Articular chondrocyte of knee joint (primary cell): ENCODE measurements at places on chromosomes 11 and 22. TPM values are rescaled to one million over a fixed set of nuclear protein-coding genes. Genes with fewer than 3 reads are reported as not detected.

The OR2AT4 gene
- total RNA-seq: not detected in 2 replicates

The LRRC32 gene
- total RNA-seq: 13.0 and 13.5 TPM in 2 replicates

The PRODH gene
- under 0.01 TPM in 1 of 2 replicates, not detected in the other for total RNA-seq

The VSTM5 gene
- 0.39 and 0.86 TPM in 2 replicates for total RNA-seq

The CHADL gene
- 0.78 and 1.5 TPM in 2 replicates for total RNA-seq

The PLEKHA7 gene
- total RNA-seq: 0.52 and 0.65 TPM in 2 replicates

The ZNF280B gene
- total RNA-seq: 1.5 and 1.6 TPM in 2 replicates

The MYBPC3 gene
- total RNA-seq: not detected in 2 replicates

The CNGA4 gene
- 0.13 TPM in 1 of 2 replicates, not detected in the other for total RNA-seq

The P2RY2 gene
- 2.1 and 2.5 TPM in 2 replicates for total RNA-seq

The SNRPD3 gene
- total RNA-seq: 66.2 and 80.1 TPM in 2 replicates

The TMEM225 gene
- total RNA-seq: not detected in 2 replicates
